Stimulated activated CD4-positive, alpha-beta T cell treated with anti-CD3 and anti-CD28 coated beads, Interleukin-1b, Interleukin-23, amount 100 ng/mL, for 1 hour (primary cell): ENCODE measurements at places on chromosomes 3 and 15.

GRCh38 chr3:39794880-39795279 is 14.5 kb upstream of the MYRIP start:
- DNase-seq: no peak

- no peak for DNase-seq
Measured at GRCh38 chr3:68819361-68819760, 113.0 kb downstream of the TAFA4 start.

GRCh38 chr3:131786386-131786785 is 248.4 kb downstream of the CPNE4 start:
- DNase-seq: no peak

DNA sequence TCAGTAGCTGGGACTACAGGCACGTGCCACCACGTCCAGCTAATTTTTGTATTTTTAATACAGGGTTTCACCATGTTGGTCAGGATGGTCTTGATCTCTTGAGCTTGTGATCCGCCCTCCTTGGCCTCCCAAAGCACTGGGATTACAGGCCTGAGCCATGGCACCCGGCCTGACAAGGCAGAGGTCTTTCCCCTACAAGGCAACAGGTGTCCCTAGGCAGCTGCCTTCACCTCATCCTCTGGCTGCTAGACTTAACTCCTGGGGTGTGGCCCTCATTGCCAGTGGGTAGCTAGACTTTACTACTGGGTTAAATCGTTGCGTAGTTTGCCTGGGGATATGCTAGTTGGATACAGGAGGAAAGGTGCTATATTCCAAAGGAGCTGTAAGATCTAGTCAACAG is 81.4 kb downstream of the CHRD start:
- no peak for DNase-seq

DNA sequence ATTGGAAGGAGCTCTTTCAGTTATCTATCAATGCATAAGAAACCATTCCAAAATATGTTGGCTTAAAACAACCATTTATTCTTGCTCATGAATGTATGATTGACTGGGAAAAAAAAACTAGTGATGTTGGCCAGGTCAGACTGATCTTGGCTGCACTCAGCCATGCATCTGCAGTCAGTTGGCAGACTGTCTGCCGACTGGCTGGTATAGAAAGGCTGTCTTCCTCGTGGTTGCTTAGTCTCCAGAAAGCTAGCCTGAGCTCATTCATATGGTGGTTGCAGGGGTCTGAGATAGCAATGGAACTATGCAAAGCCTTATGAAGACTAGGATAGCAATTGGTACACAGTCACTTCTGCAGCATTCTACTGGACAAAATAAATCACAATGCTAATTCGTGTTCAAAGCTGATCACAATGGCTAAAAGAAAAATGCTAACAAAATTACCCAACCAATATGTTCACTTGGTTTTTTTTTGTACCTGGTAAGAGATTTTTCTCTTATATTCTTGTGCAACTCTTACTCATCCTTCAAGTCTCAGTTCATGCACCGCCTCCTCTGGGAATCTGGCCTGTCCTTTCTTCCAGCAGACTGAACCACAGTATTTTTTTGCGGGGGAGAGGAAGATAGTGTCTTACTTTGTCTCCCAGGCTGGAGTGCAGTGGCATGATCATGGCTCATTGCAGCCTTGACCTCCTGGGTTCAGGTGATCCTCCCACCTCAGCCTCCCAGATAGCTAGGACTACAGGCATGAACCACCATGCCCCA is 126.8 kb downstream of the KCNAB1 start:
- DNase-seq: no peak

GRCh38 chr3:40162616-40163015 is 146.9 kb upstream of the EIF1B start:
- no peak for DNase-seq

DNA sequence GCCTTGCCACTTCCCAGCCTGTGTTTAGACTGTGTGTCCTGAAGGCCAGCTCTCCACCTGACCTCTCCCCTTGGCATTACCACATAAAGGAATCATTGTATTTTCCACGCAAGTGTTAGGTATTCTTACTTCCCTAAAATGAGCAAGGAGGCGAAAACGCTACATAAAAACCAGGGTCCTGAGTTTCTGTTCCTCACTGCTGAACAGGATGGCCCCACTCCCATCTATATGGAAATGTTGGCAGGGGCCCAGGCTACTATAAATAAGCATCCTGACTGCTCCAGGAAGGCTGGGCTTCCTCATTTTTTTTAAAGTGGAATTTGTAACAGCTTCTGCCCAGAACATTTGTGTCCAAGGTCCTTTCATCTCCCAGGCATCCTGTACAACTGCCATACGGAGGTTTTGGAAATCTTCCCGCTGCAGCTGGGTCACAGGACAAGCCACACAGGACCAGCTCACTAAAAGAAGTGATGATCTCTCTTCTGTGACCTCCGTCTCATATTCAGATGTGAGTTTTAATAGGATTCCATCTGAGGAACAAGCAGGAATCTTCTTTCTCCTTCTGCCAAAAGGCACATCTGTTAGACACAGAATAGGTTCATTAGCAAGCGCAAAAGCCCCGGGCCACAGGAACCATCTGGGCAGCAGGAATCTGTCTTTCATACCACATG is 56.4 kb upstream of the LIMD1 start:
- DNase-seq: no peak

DNA sequence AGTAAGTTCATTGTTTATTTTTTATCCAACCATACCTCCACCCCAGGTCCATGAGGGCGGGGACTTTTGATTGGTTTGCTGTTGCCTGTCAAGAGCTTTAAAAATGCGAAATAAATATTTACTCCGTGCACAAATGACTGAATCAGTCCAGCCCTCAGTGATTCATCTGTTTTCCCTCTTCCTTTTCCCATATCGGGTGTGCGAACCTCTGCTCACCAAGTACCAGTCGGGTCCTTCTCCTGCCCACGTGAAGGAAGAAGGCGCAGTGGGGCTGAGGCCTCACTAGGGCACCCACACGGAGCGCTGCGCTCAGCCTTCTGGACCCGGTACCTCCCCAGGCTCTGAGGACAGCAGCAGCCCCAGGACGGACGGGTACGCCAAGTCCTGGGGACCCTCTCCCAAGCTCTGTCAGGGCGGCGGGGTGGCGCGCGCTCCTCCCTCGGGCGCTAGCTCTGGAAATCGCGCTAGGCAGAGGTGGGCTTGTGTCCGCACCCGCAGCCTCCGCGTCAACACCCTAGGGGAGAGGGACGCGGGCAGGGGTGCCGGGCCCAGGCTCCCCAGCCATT is 70.5 kb upstream of the EPHB3 start:
- DNase-seq: no peak

DNA sequence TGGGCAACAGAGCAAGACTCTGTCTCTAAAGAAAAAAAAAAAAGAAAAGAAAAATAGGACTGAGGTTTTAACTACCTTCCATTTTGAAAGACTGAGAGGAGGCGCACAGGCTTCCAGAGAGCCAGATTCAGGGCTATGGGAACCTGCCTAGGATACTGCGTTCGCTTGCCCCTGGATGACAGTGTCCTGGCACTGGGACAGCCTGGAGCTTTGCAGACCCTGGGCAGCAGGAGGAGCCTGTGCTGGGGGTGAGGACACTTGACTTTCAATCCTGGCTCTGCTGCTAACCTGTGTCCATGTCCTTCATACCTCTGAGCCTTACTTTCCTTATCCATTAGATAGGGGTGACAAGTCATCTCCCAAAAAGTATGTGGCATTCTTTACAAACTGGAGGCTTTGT is 31.2 kb downstream of the CD276 start:
- no peak for DNase-seq

DNA sequence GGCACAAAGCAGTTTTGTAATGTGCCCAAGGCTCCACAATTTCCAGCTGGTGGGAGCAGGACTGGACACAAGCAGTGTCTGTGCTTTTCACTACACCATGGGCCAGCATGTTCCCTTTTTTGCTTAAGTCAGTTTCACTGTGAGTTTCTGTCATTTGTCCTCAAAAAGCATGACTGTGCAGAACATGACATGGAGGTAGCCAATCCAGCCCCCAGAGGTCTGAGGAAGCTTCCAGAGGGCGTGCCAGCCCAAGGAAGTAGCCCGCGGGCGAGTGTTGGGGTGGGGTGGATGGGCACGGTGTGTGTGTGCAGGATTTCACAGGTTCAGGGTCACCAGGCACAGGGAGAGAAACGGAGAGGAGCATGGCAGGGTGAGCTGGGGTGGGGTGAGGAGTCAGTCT is 8.0 kb upstream of the EEFSEC start:
- DNase-seq: no peak

DNA sequence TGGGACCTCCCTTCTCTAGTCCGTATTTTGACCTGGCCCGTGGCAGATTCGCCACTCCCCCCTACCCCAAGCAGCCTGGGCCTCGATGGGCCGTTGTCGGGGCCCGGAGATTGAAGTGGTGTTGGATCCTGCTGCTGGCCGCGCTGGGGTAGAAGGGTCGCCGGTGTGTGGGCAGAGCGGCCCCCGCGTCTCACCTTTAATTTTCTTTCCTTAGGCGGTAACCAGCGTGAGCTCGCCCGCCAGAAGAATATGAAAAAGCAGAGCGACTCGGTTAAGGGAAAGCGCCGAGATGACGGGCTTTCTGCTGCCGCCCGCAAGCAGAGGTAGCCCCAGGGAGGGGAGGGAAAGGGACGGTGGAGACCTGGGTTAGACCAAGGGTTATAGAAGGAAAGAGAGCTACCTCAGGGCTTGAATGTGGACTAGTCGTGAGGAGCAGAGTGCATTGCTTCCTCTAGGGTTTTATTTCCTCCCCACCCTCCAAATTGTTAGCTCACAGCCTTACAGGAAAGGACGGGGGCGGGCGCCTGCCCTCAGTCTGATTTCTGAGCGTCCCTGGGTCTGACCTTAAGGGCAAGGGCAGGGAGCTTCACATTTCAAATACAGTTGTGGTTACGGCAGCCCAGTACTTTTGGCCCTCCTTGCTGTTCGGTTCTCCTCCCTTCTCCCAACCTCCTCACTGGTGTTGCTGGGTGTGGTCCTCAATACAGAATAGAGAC is 799 bp downstream of the SERF2 start:
- DNase-seq: no peak

GRCh38 chr3:158159714-158160113 is 49.8 kb downstream of the RSRC1 start:
- no peak for DNase-seq

DNA sequence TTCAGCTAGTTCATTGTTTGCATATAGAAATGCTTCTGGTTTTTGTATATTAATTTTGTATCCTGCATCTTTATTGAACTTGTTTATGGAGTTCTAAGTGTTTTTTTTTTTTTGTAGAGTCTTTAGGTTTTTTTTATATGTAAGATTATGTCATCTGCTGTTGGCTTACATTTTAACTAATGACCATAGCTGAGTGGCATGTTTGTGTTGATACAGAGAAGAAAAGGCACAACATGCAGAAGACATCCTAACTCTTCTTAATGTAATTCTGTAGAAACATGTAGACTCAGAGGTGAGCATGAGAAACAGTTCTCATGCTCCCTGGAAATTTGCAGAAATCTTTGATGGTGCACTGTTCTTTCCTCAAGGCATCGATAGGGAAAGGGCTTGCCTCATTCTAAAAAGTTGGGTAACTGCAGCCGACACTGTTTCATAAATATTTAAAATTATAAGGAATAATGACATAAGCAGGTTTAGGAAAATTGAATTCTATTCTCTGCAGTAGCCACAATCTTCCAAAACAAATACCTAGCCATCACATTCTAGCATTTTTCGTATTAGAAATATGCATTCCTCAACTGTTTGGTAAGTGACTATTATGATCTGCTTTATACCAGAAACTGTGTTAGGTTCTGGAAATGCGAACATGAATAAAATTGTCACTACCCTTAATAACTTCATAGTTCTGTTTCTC is 499.6 kb upstream of the KCNMB2 start:
- no peak for DNase-seq

DNA sequence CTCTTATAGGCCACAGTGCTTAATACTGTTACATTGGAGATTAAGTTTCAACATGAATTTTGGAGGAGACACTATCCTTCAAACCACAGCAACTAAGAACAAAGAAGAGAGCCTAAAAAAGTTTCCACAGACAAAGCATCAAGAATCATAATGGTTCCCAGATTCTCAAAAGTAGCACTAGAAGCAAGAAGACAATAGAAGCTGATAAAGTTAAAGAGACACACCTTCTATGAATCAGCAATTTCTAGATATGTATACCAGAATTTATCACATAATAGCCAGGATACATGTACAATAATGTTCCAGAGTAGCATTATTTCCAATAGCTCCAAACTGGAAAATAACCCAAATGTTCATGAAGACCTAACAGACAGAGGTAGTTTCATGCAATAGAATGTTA is 12.2 kb downstream of the NKIRAS1 start:
- DNase-seq: no peak

DNA sequence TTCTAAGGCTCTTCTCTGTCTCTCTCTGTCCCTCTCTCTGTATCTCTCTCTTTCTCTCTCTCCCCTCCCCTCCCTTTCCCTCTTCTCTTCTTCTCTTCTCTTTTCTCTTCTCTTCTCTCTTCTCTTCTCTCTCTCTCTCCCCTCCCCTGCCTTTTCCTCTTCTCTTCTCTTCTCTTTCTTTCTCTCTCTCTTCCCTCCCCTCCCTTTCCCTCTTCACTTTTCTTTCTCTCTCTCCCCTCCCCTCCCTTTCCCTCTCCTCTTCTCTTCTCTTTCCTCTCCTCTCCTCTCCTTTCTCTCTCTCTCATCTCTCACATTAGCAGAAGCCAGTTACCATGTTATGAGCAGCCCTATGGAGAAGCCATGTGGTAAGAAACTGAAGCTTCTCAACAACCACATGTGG is 25.0 kb upstream of the SLC25A36 start:
- DNase-seq: no peak

- DNase-seq: no peak
Measured at GRCh38 chr3:122679882-122680474, 661 bp upstream of the PARP14 start.

GRCh38 chr3:37930495-37930894 is 60.1 kb upstream of the VILL start:
- no peak for DNase-seq

- DNase-seq: no peak
Measured at GRCh38 chr3:79985816-79986215, 218.0 kb upstream of the ROBO1 start.

GRCh38 chr15:67908756-67909155 is 68.9 kb upstream of the RNU6-1 start:
- DNase-seq: no peak

DNA sequence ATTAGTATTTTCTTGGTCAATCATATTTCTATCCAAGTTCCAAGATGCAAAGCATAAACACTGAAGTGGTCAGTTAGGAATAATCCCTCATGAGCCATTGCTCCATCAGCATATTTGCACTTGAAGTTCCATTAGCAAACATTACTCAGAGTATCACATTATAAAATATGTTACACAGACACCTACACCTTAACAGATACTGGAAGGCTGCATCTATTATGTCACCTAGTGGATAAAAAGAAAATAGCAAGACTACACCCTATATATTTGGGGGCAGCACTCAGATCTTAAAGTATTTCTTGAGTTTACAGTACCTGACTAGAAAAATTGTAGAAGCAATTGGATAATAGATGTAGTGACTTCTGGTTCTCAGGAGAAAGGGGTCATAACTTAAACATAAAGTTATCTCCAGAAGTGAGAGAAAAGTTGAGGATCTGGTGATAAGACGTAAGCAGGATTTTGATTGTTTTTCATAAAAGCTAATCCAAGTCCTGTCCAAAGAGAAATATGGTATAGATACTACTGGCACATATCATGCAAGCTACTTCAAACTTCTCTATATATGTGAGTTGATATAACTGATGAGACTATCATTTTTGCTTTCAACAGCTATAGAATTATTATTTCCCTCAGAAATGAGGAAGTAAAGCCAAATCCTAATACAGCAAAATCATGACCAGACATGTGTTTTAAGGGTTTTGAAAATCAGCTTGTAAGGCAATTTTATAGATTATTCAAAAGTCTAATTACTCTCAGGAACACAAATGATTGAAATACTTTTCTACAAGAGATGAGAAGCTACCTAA is 422.2 kb downstream of the GBE1 start:
- DNase-seq: no peak

- no peak for DNase-seq
Measured at GRCh38 chr15:40266828-40267304, 16.0 kb downstream of the ANKRD63 start.
